EH (cell line): ENCODE measurements at places on chromosomes 11 and 22.

DNA sequence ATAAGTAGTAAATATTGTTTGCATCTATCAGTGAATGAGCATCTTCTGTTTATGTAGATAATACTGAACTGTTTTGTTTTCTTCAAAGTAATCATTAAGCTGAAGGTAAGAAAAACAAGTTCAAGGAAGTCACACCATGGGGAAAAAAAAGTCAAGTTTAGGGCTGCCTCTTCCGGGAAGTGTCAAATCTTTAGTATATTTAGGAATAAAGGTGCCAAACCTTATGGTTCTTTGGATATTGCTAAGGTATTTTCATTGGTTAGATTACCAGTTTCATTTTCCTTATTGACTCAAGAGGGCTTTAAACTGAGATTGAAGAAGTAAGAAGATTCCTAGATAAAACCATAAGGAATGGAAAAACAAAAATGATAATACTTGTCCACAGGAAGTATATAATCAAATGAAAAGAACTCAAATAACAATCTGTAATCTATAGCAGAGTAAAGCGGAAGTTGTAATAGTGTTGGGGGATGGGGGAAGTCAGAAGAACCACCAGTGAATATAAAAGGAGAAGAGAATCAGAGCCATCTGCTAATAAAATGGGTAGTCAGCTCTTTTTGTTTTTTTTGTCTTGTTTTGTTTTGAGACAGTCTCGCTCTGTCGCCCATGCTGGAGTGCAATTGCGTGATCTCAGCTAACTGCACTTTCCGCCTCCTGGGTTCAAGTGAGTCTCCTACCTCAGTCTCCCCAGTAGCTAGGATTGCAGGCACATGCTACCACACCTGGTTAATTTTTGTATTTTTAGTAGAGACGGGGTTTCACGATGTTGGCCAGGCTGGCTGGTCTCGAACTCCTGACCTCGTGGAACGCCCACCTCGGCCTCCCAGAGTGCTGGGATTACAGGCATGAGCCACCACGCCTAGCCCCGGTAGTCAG lies 2.3 kb downstream of the ATM start:
- peak; percentile 11 for DNase-seq

DNA sequence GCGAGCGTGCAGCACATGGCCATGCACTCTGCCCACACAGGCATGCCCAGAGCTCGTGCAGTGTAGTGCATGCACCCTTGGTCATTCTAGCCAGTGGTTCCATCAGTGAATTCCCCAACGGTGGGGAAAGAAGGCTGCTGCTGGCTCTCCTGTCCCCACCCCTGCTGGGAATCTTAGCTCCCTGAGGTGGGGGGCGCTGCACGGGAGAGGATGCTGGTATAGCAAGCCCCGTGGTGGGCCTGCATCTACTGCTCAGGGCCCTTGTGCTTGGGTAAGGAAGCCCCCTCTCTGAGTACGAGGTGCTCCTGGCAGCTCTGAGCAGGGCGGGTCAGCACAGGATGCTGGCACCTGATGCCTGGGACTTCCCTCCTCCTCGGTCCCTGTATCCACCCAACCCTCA lies 18.5 kb upstream of the BAIAP2L2 start:
- no peak for DNase-seq

DNA sequence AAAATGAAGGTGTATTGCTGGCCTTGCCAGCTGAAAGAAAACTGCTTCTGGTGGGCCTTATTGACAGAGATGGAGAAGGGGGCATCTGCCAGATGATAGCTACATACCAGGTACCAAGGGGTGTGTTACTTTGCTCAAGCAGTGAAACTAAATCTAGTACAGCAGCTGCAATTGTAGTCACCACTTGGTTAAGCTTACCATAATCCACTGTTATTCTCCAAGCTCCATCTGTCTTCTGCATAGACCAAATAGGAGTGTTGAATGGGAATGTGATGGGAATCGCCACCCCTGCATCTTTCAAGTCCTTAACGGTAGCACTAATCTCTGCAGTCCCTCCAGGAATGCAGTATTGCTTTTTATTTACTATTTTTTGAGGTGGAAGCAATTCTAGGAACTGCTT lies 45.8 kb upstream of the LIN7C start:
- DNase-seq: no peak

DNA sequence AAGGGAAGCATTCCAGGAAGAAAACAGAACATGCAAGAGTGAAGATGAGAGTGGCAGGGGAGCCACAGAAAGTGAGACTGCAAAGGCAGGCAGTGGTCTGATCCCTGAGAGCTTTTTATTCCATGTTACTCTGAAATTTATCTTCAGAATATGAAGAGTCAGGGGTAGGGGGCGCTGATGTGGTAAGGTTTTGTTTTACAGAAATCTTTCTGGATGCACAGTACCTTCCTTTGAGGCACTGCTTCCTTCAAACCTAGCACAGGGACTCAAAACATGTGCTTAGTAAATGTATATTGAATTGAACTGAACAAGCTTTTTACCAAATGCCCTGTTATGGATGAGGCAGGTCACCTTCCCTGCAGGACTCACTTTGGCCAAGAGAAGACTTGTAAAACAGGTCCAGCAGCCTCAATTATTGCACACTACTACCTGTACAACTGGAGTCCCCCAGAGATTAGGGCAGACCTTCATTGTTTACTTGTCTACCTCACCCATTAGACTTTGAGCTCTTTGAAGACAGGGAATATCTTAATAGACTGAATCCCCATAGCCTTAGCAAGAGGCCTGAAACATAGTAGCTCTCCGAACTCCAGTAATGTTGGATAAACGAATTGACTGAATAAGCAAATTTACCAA lies 2.2 kb downstream of the PAK1 start:
- no peak for DNase-seq

- peak; percentile 62 for DNase-seq
These were observed 626 bp downstream of the FLRT1 start for GRCh38 chr11:64036087-64037026.

GRCh38 chr22:22197993-22198402 lies 46.6 kb upstream of the VPREB1 start:
- no peak for DNase-seq
